ENCODE measurements at places on chromosomes 7 and 10. TPM values are rescaled to one million over a fixed set of nuclear protein-coding genes. Genes with fewer than 3 reads are reported as not detected.

The DDX50 gene
- total RNA-seq, result 38.6 TPM

The FLNC gene
- not detected for total RNA-seq

The ACSM6 gene
- not detected for total RNA-seq

The SPDYE1 gene
- 0.10 TPM for total RNA-seq

The ATOH7 gene
- not detected for total RNA-seq

The TSPAN12 gene
- not detected for total RNA-seq

The ELN gene
- total RNA-seq, result not detected

The DNAH11 gene
- 0.24 TPM for total RNA-seq

The UNCX gene
- not detected for total RNA-seq

The PILRA gene
- 9.8 TPM for total RNA-seq

The SOSTDC1 gene
- total RNA-seq, result not detected

The PNLIP gene
- not detected for total RNA-seq

The CPEB3 gene
- 5.0 TPM for total RNA-seq

The PDK4 gene
- 7.1 TPM for total RNA-seq

The HOXA2 gene
- total RNA-seq, result not detected

The RNF148 gene
- total RNA-seq, result not detected

The AKR1C4 gene
- total RNA-seq, result not detected

The GRB10 gene
- not detected for total RNA-seq

The LYZL1 gene
- not detected for total RNA-seq

The HOXA4 gene
- total RNA-seq, result 0.24 TPM

The CYP2C18 gene
- not detected for total RNA-seq

The TYW1B gene
- 9.4 TPM for total RNA-seq

The CYP26C1 gene
- 0.19 TPM for total RNA-seq

The MSMB gene
- not detected for total RNA-seq

The SLC18A3 gene
- not detected for total RNA-seq

The CCDC6 gene
- 30.1 TPM for total RNA-seq

The SMO gene
- total RNA-seq, result 0.39 TPM
